ENCODE measurements at places on chromosomes 12 and 14.

- DNase-seq, result peak; percentile 66
Measured at GRCh38 chr12:91902860-91903683, 242.6 kb downstream of the BTG1 start.

GRCh38 chr12:93667672-93668071 lies 9.5 kb upstream of the CRADD start:
- DNase-seq, result no peak

GRCh38 chr14:70563869-70564268 lies 29.1 kb upstream of the ADAM20 start:
- peak; percentile 49 for DNase-seq

DNA sequence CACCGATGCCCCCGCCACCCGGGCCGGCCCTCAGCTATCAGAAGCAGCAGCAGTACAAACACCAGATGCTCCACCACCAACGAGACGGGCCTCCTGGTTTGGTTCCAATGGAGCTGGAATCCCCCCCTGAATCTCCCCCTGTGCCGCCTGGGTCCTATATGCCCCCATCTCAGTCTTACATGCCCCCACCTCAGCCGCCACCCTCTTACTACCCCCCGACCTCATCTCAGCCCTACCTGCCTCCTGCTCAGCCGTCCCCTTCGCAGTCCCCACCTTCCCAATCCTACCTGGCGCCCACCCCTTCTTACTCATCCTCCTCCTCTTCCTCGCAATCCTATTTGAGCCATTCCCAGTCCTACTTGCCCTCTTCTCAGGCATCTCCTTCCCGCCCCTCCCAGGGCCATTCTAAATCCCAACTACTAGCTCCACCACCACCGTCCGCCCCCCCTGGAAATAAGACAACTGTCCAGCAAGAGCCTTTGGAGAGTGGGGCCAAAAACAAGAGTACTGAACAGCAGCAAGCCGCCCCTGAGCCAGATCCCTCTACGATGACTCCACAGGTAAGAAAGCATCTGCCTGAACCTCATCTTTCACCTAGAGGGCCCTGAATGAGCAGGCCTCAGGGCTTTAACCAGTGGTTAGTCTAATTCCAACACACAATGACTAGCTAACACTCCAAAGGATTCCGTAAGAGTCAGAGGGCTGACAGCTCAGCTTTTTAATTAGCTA lies 851 bp downstream of the YLPM1 start:
- peak; percentile 70 for DNase-seq

DNA sequence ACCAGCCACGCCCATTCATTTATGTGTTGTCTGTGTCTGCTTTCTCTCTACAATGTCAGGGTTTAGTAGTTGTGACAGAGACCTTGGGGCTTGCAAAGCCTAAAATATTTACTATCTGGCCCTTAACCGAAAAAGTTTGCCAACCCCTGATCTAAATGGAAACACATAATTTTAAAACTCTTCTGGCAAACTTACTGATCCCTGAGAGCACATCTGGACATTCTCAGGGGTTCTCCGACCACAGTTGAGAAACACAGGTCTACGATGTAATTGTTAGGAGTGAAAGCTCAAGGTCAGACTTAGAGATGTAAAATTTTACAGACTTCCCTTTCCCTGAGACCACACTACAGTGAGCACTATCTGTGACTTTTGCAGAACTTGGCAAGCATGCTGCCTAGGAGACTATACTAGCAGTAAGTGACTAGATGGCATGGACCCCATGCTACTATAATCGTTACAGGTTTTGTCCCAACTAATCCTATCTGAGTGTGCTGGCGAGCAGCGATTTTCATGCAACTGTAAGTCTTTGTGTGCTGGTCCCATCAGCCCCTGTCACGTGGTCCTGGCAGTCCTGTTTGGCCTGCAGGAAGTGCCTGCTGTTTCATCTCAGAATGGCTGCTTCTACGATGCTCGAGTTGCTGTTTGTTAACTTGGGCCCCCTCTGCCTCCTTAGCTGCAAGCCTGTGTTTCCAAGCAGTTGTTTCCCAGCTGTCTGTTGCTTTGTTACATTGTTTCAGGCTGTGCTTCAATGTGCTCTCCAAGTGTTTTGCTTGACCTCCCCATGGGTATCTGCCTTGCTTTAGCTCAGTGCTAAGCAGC lies 21.6 kb downstream of the TMTC2 start:
- DNase-seq, result no peak

DNA sequence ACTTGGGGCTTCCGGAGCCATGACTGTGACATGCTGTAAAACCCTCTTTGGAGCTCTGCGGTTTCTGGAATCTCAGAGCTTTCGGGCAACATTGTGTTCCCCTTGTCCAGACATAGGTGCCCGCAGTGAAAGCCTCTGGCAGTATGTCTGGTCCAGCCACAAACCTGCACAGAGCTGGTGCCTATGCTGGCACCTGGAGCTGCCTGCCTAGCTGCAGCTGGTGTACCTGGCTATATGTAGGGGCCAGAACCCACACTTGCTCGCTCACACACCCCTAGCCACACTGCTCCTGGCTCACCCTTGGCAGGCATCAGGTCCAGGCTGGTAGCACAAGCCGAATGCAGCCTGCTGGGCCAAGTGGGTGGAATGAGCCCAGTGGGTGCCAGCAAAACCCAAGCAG lies 861.1 kb downstream of the FLRT2 start:
- DNase-seq, result no peak

- DNase-seq, result no peak
Measured at GRCh38 chr12:28247806-28248205, 57.5 kb downstream of the CCDC91 start.

GRCh38 chr12:125061229-125061628 lies 4.0 kb upstream of the AACS start:
- no peak for DNase-seq

DNA sequence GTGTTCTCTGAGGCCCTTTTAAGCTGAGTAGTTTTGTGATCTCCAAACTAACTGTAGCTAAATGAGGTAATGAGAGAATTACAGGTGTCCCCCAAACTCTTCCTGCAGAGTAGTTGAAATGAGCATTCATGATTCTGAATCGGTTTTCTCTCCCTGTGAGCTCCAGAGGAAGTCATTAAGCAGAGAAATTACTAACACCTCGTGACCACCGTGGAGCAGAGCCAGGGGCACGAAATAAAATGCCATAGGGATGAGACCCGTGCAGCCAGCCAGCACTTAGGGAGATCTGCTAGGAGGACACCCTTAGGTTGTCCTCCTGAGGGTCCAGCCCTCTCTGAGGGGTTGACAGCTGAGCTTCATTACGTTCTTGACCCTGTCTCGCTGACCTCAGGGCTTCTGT lies 79.5 kb downstream of the SLC25A47 start:
- DNase-seq, result no peak

DNA sequence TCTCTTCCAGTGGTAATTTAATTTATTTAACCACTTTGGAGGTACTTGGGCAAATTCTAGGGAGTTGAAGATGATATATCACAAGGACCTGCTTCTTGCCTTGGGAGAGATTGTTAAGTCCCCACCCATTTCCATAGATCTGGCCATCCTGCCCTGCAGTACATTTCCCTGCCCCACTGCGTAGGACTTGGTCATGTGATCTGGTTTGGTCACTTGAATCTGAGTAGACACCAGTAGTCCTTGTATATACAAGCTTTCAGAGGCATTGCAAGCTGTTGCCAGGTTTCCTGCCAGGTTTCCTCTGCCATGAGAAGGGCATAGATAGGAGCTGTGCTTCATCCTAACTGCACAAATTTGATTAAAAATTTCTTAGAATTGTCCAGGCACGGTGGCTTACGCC lies 200.0 kb downstream of the ADAMTS20 start:
- no peak for DNase-seq

- peak; percentile 26 for DNase-seq
Measured at GRCh38 chr12:15488481-15488880, 166.2 kb downstream of the PTPRO start.

- no peak for DNase-seq
Measured at GRCh38 chr12:2451025-2451424, 343.7 kb upstream of the FKBP4 start.

DNA sequence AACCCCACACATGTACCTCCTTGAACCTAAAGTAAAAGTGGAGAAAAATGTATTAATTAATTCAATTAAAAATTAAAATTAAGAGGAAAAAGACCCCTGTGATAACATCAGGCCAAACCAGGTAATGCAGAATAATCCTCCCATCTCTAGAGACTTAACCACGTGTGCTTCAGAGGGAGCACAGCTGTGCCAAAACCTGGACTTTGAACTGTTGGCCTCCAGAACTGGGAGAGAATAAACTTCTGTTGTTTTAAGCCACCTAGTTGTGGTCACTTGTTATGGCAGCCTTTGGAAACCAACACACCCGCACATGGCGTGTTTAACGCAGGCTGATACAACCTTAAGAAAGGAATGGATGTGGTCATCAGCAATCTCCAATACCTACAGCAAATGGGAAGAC lies 23.8 kb downstream of the OAS2 start:
- no peak for DNase-seq

DNA sequence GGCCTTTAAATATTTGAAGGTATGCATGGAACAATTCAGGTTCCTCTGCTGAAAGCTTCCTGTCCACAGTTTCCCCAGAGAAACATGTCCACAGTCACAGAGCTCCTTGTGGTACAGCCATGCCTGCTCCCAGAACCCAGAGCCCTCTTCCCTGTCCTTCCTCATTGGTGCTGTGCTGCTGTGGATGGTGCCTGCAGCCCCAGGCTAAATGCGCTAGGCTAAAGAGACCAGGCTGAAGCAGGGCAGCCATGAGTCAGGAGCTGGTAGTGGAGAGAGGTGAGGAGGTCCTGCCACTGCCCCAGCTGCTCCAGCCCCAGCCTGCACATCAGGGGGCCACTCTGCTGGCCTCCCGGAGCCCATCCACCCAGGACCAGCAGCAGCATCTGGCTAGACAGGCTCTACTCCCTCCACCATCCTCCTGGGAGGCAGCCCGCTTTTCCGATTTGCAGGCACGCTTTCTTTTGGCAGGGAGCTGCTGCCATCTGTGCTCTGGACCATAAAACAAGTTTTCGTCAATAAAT lies 65.4 kb upstream of the DDX11 start:
- no peak for DNase-seq

DNA sequence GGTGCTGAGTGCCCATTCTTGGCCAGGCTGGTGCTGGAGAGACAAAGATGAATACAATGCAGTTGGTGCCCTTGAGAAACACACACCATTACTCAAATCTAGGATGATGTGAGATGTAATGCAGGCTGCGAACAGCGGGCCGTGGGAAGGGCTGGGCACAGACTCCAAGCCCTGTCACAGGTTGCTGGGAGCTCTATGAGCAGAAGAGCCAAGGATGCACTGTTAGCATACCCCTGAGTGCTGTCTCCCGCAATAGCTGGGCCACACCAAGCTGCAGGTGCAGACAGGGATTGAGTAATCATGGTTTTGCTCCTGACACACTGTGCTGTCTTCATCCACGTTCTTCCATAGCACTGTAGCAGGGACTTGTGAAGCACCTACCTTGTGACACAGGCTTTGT lies 247.5 kb upstream of the CRY1 start:
- no peak for DNase-seq

- no peak for DNase-seq
Measured at GRCh38 chr12:70245458-70245857, 2.2 kb downstream of the CNOT2 start.

- no peak for DNase-seq
Measured at GRCh38 chr12:57609781-57610553, 1.3 kb upstream of the ARHGEF25 start.

GRCh38 chr14:22668417-22668816 lies 24.3 kb upstream of the OR6J1 start:
- no peak for DNase-seq

Measured in epithelial cell of esophagus (primary cell).